ENCODE measurements at places on chromosomes 16 and 17.
A peak's percentile ranks its signal among the peaks of the same experiment; 100 is the strongest.

DNA sequence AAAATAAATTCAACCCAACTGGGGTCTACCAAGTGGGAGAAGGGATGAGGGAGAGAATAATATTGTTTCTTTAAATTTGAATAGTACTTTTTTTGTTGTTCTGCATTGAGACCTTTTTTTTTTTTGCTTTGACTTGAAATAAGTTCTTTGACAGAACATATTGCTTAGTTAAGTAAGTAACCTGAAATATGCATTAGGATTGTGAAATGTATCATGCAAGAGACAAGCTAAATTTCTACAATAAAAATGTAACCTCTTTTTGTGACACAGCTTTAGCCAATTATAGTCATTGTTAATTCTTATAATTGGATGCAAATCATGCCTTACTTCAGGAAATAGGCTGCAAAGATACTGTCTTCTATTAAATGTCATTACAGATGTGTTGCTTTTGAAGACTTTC, 150.0 kb upstream of the GOT2 start:
- DNase-seq = no peak

GRCh38 chr17:29959658-29960337, 18.4 kb downstream of the EFCAB5 start:
- no peak for DNase-seq

DNA sequence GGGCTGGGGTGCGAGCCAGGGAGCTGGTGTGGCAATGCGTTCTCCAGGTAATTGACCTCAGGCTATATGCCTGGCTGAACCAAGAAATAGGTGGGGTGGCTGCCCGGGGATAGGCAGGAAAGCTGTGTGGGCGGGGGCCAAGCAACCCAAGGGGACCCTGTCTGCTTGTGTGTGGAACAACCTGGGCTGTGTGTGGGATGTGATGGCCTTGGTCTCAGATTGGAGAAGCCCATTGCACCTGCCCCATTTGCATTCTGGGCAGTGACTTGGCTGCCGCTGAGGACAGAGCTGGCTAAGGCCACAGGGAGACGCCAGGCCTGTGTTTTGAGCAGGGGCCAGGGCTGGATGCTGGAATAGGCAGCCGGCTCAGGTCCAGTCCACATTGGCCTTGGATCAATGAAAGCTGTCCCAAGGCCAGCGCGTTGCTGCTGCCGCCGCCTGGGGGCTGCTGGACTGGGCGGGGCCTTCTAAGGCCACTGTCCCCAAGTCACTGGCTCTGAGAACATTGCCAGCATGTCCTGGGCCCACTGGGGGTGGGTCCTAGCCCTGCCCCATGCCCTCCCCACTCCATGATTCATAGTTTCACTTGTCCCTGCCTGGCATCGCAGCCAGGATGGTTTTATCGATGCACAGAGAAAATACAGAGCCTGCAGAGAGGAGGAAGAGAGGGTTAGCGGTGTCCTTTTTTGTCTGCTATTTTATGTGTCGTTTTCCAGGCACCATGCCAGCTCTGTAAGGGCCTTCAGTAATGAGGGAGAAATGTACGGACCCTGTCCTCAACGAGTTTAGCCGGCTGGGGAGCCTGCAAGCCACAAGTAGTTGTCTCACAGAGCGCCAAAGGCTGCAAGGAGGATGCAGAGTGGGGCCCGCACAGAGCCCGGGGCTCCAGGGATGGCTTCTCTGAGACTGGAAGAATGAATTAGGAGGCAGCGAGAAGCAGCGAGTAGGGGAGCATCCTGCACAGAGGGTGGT, 43.9 kb downstream of the NKD1 start:
- no peak for DNase-seq

- DNase-seq = no peak
Observed at GRCh38 chr16:80198311-80199299, 342.2 kb upstream of the DYNLRB2 start.

GRCh38 chr16:5736209-5736930, 638.8 kb upstream of the EEF2KMT start:
- no peak for DNase-seq

- no peak for DNase-seq
Observed at GRCh38 chr16:81276323-81276722, 37.8 kb downstream of the BCO1 start.

DNA sequence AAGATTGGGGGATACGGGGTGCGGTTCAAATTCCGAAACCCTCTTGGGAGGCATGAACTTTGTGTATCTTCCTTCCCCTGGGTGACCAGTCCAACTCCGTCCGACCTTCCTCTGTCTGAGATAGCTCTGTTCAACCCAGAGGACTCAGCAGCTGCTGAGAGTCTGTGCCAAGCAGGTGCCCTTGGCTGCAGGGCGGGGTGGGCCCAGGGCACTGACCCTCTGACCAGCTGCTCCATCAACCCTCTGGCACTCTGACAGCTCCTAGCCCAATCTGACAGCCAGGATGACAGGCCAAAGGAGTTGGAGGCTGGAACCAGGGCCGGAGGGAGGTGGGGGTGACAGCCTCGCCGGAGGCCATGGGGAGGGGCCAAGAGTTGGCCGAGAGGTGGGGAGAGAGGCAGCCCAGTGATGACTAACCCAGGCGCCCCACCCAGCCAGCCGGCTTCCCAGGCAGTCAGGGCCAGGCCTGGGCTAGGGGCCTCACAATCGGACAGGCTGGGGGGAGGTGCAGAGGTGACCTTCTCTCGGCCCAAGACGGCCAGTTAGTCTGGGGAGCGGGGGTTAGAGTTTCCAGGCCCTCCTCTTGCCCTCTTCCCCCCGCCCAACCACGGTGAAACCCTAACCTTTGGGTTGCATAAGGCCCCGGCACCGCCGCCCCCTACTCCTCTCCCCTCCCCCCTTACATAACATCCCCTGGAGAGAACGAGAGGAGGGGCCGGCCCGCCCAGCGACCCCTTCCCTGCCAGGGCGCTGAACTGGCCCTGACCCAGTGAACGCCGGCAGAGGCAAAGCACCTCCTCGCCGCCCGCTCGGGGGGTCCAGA, 5.0 kb upstream of the TLCD2 start:
- peak; percentile 77 for DNase-seq

- DNase-seq = no peak
Observed at GRCh38 chr16:85842435-85842834, 42.9 kb downstream of the COX4I1 start.

DNA sequence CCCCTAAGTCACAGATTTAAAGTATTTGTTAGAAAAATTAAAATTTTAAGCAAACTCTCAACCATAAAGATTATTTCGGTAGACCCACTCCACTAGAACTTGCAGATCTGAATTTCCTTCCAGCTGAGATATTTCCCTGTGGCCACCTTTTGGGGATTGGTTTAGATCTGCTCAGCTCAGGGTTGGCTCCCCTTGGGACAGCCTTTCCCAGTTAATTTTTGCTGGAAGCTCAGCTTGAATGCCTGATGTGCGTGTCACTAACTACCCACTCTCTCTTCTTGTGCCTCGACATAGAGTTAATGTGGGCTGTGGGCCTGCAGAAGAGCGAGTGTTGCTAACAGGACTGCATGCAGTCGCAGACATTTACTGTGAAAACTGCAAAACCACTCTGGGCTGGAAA, 57.6 kb downstream of the YPEL2 start:
- DNase-seq = no peak

GRCh38 chr17:77496831-77497577, 356.2 kb downstream of the SEC14L1 start:
- peak; percentile 46 for DNase-seq

DNA sequence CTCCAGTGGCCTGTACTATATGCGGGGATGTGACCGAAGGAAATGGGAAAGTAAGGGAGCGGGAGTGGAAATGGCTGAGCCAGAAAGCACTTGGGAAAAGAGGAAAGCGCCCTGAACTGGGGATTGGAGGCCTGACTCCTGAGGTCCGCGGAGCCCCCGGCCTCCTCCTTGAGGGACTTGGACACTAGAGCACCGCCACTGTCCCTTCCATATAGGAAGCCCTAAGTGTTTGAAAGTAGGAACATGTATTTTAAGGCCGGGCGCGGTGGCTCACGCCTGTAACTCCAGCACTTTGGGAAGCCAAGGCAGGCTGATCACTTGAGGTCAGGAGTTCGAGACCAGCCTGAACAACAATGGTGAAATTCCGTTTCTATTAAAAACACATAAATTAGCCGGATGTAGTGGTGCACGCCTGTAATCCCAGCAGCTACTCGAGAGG, 530 bp upstream of the ZDHHC7 start:
- no peak for DNase-seq

GRCh38 chr17:19330271-19330670, 32.3 kb downstream of the B9D1 start:
- DNase-seq = no peak

GRCh38 chr17:81491761-81492160, 20.8 kb downstream of the ACTG1 start:
- no peak for DNase-seq

DNA sequence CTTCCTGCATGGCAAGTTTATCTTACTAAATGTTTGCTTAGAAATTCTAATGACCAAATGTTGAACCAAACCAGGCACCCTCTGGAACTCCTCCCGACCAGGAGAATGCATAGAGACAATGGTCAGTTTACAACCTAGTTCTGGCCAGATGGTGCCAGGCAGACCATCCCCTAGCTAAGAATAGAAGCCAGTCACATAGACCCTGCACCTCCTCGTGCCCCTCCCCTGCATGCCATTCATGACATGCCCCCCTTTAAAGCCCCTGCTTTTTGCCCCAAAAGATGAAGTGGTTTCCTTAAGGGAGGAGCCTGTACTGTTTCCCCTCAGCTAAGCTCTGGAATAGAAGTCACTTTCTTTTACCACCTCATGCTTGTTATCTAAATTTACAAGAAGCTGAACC, 6.6 kb upstream of the CPHXL start:
- no peak for DNase-seq

DNA sequence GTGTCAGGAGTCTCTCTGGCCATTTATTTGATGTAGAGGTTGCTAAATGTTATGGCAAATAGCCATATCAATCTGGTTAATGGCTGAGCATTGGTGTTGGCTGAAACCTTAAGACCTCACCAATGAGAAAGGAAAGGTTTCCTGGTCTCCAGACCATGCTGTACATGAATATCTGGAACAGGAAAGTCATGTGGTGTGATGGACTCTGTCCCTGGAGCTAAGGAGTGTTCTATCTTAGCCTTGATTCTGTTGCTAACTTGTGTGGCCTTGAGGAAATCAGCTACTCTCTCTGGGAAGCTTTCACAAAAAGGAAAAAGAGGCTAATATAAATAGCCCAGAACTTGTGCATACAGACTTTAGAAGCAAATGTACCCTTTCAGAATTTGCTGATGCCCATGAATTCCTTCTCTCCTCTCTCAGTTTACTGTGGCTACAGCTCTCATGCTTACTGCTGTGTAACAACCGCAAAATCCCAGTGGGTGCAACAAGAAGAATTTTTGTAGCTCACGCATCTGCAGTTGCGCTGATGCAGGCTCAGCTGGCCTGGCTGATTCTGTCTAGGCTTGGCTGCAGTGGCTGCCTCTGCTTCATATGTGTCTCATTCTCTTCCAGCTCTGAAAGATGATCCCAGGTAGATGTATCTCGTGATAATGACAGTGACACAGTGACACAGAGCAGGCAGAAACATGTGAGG, 287.5 kb downstream of the NPIPA8 start:
- no peak for DNase-seq

- peak; percentile 75 for DNase-seq
Observed at GRCh38 chr17:35879773-35880654, at the start of gene CCL5. TSS of gene CCL5 (minus strand) at chr17:35880360.

DNA sequence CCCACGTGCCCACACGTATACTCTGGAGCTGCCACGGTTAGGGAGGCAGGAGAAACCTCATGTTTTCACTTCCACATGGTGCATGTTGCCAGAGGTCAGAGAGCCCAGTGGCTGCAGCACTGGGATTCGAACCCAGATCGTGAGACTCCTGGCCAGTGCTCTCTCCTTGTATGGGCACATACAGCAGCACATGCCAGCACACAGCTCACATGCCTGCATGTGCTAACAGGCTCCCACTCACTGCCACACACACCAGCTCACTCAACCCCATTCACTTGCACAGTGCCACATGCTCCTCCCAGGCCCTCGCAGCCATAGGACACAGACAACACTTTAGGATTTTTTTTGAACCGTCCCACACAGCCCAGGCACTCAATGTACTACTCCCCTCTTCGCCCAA, 49.5 kb upstream of the MRPS23 start:
- DNase-seq = no peak
